ENCODE measurements at places on chromosomes 12 and 14.

DNA sequence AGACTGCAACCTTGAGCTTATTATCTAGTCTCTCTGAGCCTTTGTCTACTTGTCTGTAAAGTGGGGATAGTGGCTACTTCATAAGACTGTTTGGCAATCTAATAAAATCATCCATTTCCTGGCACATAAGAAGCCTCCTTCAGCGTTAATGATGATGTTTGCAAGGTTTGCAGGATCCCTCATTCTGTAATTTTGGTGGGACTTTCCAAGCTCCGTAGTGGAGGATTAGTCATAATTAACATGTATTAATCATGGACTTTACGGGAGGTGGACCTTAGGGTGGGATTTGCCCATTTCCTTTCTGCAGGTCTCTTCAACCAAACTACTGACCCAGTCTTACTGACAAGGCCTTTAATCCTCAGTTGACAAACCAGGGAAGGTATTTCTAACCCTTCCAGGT lies 66.2 kb downstream of the NTF3 start:
- DNase-seq: no peak

DNA sequence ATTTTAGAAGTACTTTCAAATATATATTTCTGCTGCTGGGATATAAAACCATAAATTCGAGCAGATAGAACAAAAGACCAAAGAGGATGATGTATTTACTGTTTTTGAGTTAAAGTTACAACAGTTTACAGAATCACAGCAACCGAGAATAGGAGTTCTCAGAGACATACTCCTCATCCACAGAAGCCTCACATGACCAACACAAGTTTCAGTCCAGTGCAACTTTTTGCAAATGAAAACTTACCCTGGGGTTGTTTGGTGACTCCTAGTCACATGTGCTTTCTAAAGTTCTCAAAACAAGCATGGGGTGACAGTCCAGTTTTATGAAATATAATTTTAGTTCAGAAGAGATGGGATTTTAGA lies 117.1 kb downstream of the PRKCH start:
- DNase-seq: no peak

DNA sequence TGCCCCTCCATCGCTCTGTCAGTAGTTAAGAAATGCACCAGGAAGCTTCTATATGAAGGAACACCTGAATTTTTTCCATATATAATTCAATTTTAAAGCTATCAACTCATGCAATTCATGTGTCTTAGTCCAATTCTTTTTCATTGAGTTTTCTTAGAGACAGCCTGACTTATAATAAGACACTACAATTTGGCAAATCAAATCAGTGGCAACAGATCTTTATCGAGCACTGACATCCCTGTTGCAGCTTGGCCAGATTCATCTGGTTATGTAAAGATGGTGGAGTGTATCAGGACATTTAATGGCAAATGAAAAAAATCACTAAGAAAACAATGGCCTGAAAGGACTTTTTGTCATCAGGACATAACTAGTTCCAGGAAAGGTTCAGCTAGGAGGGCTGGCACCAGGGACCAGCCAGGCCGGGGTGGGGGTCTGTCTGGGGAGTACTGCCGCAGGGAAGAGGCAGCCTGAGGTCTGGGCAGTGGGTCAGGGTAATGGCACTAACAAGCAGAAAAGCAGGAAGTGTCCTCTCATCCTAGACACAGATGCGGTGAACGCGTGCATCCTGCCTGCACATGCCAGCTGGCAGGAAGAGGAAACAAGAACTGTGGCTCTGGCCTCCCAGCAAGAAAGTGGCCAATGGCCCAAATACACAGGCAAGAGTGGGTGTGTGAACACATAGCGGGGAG lies 100.5 kb upstream of the LMNTD1 start:
- peak; percentile 20 for DNase-seq

DNA sequence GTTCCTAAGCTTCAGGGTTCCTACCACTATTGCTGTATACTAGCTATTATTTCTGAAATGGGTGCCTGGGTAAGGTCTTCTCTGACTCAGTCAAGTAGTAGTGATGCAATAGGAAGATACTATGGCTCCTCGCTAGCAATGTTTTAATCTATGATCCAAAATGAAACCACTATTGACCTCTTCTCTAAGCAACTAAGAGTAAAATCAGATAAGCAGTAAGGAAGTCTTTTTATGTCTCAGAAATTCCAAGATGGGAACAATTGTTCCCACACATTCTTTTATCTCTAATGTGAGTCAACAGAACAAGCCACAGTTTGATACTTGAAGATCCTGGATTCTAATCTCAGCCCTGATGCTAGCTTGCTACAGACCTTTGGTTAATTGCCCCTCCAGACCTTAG lies 45.1 kb downstream of the AREL1 start:
- no peak for DNase-seq

DNA sequence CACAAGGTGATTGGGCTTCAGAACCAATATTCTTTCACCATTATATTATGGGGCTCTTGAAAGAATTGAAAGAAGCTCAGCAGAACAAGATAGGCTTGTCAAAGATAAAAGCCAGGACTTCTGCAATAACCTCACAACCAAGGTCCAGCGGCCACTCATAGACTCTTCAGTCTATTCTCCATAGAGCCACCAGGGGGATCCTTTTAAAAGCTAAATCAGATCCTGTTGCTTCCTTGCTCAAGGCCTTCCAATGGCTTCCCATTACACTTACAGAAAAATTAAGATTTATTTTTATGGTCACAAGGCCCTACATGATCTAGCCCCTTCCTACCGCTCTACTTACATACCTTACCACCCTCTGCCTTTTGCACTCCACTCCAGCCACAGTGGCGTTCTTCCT lies 169.6 kb downstream of the C12orf42 start:
- no peak for DNase-seq

- no peak for DNase-seq
These were observed 8.7 kb upstream of the RNASE4 start for GRCh38 chr14:20675669-20676068.

GRCh38 chr14:68244262-68244980 lies 424.8 kb downstream of the RAD51B start:
- no peak for DNase-seq

GRCh38 chr14:52455291-52456088 lies 96.8 kb downstream of the TXNDC16 start:
- no peak for DNase-seq

DNA sequence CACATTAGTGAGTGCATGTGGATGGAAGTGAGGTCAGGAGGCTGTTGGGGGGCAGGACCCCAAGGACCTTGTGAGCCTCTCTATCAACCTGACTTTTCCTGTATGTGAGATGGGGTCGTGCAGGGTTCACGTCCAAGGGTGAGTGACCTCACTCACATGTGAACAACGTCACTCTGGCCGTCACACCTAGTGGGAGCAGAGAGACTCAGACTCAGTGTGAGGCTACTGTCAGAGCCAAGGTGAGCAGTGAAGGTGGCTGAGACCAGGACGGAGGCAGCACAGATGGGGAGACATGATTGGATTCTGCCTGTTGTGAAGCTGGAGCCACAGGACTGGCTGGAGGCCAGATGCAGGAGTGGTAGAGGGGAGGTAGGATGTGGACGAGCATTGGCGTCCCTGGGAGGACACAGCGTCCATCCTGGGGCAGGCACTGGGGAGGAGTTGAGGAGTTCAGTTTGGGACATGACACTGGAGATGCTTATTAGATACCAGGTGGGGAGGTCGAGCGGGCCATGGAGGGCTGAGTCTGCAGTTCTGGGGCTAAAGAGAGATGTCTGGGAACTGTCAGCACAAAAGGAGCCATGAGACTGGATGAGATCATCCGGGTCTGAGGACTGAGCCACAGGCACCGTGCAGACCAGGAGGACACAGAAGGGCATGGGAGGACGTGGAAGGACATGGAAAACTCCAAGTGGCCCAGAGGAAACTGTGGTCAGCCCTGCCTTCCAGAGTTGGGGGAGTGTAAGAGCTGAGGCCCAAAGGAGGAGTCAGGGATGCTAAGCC lies 92.8 kb downstream of the LGMN start:
- DNase-seq: no peak

- no peak for DNase-seq
These were observed 4.0 kb downstream of the CRIP2 start for GRCh38 chr14:105478398-105479251.
